ENCODE measurements at places on chromosomes 2 and 18. TPM values are rescaled to one million over a fixed set of nuclear protein-coding genes. Genes with fewer than 3 reads are reported as not detected.

Gene EML6
- 0.25 TPM for total RNA-seq

Gene UNC80
- not detected for total RNA-seq

DNA sequence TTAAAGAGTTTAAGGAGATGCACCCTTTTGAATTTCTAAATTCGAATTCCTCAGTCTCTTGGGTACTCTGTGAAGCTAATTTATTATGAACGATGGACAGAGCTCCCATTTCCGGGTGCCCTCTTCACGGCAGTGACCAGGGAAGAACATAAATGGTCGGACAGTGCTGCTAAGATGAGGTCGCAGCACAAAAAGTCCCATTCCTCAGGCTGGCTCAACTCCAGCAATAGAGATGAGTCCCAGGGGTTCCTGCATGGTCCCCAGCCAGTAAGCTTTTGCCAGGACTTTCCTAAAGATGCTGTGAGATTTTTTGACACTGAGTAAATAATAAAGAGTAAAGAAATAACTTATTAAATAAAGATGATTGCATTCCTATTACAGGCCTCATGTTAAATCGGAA, 43.0 kb upstream of the STK39 start:
- no peak for DNase-seq

- DNase-seq = no peak
Measured at GRCh38 chr2:97812931-97813330, 99.6 kb downstream of the ZAP70 start.

DNA sequence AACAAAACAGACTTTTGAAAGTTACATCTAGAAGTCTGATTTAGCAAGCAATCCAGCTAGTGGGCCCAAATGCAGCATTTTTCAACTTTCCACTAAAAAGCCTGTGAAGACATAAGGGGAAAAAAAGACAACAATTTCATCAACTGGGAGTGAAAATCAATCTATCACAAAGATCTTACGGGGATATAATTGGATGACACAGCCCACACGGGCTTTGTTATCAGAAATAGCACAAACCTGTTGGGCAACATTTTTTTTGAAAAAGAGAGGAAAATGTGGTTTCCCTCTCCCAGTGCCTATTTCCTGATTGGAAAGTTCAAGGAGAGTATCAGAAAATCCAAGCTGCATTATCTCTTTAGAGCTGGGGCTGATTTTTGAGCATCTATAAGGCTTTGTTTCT, 132.7 kb downstream of the EVA1A start:
- DNase-seq = no peak

GRCh38 chr18:48896875-48897511, 53.8 kb downstream of the SMAD7 start:
- DNase-seq = no peak

All from activated T-helper 2 cell treated with anti-CD3 and anti-CD28 coated beads, Interferon-gamma antibody, Interleukin-2, Interleukin-4, amounts not matched to agents 10 μg/mL and 5 μg/mL and 100 μg/mL, durations not matched to agents 14 hours and 24 hours and 36 hours (primary cell).